ENCODE measurements at places on chromosomes 1 and 21.

DNA sequence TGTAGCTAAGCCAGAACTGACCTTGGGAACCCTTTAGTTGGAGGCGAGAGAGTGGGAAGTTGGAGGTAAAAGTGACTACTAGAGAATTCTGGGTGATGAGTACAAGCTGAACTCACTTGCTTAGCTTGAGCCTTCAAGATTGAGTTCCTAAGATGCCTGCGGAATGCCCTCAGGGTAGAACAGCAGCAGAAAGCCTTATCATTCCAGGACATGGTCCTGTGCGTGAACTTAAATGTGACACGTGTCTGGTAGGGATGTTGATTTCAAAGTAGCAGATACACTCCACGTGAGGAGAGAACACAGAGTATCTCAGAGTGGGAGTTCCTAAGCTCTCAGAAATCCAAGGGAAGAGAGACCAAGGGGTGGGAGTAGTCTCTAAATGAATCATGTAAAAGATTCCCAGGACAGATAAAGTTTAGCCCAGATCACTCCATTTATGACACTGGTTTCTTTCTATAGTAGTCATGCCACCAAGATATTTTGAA is 60.1 kb downstream of the KCNK1 start:
- no peak for DNase-seq

GRCh38 chr1:217140041-217140901 is 417.0 kb upstream of the ESRRG start:
- DNase-seq, result no peak

- no peak for DNase-seq
Measured at GRCh38 chr1:114344656-114345055, 166.3 kb downstream of the TRIM33 start.

- no peak for DNase-seq
Measured at GRCh38 chr1:153792631-153793041, 17.4 kb downstream of the SLC27A3 start.

GRCh38 chr1:232589111-232589811 is 40.7 kb downstream of the SIPA1L2 start:
- DNase-seq, result no peak

GRCh38 chr1:245894843-245895242 is 612.2 kb downstream of the SMYD3 start:
- no peak for DNase-seq

DNA sequence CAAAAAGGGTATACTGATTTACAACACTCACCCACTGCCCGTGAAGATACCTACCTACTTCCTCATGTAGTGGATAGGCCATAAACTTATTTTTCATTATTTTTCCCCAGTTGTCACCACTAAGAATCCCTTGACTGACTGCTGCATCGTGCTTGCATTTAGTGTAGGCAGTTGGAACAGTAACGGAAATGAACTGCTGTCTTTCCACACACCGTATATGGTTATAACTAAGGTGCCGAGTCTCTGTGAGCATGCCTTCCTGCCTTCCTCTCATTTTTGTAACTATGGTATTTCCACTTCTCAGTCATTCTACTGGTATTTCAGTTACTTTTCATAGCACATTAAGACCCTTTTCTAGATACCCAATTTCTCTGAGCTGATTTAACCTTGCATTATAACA is 36.4 kb downstream of the SLC35F3 start:
- DNase-seq, result no peak

DNA sequence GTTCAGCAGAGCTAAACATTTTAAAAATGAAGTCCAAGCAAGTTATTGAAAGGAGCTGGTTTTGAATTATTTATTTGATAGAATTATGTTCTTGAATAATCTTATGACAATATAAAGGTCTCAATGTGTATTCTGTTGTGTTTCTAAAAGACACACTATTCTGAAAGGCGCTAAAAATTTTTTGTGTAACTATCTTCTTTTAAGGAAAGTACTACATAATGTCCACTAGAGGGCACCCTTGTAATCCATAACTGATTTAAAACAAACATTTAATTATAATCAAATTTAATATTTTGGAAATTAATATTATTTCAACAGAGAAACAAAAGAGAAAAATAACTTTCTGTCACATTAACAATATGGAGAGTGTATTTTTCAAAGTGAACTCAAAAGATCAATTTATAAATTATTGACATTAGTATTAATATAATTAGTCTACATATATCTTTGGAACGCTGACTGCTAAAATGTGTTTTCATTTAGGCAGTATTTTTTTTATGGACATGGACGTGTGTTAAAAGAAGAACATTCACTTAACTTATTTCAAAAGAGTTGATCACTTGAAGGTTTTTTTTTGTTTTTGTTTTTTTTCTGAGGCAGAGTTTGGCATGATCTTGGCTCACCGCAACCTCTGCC is 248.4 kb downstream of the DENND1B start:
- DNase-seq, result no peak

- DNase-seq, result no peak
Measured at GRCh38 chr1:113676524-113676923, 82.8 kb downstream of the PHTF1 start.

DNA sequence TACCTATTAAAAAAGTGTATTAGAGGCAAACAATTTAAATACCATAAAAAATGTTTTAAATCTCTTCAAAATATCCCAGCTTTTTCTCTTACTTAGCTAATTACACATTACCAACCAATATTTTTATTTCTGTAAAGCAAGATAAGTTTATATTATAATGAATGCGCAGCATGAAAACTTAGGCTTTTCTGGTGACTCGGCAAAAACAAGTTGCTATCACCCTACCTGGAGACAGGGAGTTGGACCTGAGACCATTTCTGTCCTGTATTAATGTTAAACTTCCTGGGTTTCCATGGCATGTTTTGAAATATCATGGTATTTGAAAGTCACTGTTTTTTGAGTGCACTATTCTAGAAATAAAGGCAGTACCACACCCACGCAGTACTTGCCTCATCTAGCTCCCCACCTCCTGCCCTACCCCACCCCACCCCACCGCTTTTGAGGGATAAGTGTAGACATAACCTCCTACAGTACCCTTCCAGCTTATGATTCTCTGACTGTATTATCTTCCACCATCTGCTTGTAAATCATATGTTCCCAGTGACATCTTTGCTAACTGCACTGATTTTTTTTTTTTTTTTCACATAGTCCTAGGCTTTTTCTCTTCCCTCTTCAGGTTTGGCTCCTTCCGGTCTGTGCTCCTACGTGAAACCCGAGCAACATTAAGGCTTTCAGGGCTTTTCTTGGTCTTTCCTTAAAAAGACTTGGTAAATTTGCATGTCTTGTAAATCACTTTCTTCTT is 77.5 kb downstream of the PHTF1 start:
- no peak for DNase-seq

DNA sequence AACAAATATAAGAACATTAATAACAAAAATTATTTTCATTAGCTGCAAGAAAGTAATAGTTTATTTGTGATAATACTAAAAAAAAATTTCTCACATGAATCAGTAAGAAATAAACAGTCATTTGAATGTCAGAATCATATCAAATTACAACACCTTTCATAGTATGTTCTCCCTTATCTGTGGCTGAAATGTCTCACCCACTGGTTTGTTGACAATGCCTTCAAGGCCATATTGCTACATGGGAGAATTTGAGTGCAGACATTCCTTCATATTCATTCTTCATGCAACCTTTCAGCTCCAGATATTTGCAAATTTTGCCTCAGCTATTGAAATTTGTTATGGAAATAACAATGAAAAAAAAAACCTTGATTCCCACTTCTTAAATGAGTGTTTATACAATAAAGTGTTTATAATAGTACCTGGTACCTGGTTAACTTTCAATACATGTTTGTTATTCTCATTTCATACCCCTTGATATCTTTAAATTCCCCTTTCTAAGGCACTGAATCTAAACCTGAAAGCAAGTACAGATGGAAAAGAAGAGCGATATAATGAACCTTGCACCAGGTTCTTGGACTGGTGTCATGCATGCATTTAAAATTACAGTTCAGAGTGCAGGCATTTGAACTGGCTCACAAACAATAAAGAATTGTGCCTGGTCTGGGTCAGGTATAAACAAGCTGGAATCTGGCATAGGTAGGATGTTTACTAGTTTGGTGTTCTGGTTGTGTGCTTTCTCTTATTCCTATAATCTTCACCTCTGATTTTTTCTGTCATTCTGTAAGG is 242.2 kb upstream of the ADGRL2 start:
- DNase-seq, result no peak

DNA sequence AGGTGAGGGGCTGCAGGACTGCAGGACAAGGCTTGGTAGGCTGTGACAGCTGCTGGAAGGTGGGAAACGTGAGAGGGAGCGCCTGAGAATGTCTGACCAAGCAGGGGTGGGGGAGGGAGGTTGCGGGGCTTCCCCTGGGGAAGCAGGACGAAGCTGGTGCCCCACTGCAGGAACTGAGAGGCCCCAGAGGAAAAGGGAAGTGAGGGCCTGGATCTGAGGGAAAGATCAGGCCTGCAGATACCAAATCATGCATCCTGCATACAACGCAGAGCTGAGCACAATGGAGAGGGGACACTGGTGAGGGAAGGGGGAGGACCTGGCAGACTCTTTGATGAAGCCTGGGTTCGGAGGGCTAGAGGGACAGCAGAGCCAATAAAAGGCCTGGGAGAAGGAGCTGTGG is 65.7 kb upstream of the BACE2 start:
- no peak for DNase-seq

GRCh38 chr1:3212453-3213355 is 143.7 kb downstream of the PRDM16 start:
- no peak for DNase-seq

DNA sequence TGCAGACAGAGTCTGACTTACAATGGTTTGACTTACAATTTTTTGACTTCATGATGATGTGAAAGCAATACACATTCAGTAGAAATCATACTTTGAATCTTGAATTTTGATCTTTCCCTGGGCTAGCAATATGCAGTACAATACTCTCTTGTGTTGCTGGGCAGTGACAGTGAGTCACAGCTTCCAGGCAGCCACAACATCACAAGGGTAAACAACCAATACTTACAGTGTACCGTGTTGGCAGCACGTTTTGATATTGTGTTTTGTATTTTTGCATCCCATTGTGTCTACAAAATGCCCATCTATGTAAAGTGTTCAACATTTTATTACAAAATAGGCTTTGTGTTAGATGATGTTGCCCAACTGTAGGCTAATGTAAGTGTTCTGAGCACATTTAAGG is 150.9 kb downstream of the NTMT2 start:
- no peak for DNase-seq

Data from stimulated activated CD4-positive, alpha-beta T cell treated with anti-CD3 and anti-CD28 coated beads, Interleukin-1b, Interleukin-23, amount 100 ng/mL, for 4 hours (primary cell).